ENCODE measurements at places on chromosomes 4 and X.

- DNase-seq = no peak
Measured at GRCh38 chr4:23769406-23769805, 120.4 kb downstream of the PPARGC1A start.

GRCh38 chr4:181991369-181992108 lies 251.7 kb upstream of the TENM3 start:
- no peak for DNase-seq

GRCh38 chrX:124827258-124827845 lies 481.0 kb downstream of the SH2D1A start:
- no peak for DNase-seq

GRCh38 chrX:132292793-132293192 lies 73.5 kb upstream of the RAP2C start:
- DNase-seq = peak; percentile 45

DNA sequence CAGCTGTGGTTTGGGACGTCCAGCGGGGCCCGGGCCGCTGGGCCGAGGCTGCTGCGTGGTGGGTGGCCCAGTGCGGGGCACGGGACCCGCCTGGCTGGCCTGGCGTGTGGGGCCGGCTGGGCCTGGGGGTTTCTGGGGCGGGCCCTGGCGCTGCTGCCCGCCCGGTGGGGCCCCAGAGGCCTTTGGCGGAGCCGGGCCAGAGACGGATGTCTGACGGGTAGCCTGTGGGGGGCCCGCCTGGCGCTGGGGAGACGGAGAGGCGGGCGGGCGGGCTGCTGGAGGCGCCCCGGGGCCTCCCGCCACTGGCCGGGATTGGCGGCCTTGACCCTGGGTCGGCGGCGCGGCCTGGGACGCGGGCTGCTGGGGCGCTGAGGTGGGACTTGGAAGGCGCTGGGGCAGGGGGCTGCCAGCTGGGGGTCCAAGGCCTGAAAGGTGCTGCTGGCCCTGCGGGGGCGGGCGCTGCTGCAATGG lies 8.1 kb upstream of the TIMP1 start:
- no peak for DNase-seq

DNA sequence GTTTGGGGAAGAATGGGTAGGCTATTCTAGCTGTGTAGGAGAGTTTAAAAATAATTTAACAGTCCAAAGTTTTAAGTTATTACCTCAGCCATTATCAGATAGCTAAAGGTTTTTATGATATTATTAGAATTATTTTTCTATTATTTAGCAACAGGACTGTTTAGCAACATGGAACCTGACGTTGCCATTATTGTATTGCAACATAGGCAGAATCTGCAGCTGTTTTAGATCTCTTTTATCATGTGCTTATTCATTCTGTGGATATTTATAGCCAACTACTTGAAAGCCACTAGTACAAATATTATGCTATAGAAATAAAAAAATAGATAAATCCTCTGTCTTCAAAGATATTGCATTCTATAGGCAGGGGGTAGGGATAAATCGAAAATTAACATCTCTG lies 382.0 kb upstream of the TRAM1L1 start:
- no peak for DNase-seq

- DNase-seq = no peak
Measured at GRCh38 chr4:61505773-61506685, 305.9 kb downstream of the ADGRL3 start.
